IPS DF 19.7 (cell line): ENCODE measurements at places on chromosomes 7 and 10.

GRCh38 chr7:95041031-95041430 lies 133.6 kb downstream of the PPP1R9A start:
- DNase-seq = no peak

DNA sequence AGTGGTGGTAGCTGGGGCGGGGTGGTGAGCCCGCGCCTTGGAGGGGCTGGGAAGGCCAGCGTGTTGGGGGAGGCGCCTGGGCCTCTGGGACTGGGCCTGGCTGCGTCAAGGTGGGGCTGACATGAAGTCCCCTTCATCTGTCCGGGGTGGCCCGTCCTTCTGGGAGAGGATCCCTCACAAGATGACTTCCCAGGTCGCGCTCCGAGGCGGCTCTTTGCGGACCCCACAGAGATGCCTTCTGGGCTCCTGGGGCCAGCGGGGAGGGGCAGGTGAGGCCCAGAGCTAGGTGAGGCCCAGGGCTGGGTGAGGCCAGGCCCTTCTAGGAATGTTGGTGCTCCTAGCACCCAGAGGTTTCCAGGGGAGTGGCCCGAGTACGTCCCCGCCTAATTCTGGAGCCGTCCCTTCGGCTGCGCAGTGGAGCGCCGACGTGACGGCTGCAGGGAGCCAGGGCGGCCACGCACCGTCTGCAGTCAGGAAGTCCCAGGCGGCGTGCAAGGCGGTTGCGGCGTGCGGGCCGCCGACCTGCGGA lies 58.2 kb upstream of the NUPR2 start:
- no peak for DNase-seq

DNA sequence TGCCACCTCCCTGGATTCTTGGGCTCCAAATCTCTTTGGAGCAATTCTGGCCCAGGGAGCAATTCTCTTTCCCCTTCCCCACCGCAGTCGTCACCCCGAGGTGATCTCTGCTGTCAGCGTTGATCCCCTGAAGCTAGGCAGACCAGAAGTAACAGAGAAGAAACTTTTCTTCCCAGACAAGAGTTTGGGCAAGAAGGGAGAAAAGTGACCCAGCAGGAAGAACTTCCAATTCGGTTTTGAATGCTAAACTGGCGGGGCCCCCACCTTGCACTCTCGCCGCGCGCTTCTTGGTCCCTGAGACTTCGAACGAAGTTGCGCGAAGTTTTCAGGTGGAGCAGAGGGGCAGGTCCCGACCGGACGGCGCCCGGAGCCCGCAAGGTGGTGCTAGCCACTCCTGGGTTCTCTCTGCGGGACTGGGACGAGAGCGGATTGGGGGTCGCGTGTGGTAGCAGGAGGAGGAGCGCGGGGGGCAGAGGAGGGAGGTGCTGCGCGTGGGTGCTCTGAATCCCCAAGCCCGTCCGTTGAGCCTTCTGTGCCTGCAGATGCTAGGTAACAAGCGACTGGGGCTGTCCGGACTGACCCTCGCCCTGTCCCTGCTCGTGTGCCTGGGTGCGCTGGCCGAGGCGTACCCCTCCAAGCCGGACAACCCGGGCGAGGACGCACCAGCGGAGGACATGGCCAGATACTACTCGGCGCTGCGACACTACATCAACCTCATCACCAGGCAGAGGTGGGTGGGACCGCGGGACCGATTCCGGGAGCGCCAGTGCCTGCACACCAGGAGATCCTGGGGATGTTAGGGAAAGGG lies 913 bp downstream of the NPY start:
- DNase-seq = no peak

DNA sequence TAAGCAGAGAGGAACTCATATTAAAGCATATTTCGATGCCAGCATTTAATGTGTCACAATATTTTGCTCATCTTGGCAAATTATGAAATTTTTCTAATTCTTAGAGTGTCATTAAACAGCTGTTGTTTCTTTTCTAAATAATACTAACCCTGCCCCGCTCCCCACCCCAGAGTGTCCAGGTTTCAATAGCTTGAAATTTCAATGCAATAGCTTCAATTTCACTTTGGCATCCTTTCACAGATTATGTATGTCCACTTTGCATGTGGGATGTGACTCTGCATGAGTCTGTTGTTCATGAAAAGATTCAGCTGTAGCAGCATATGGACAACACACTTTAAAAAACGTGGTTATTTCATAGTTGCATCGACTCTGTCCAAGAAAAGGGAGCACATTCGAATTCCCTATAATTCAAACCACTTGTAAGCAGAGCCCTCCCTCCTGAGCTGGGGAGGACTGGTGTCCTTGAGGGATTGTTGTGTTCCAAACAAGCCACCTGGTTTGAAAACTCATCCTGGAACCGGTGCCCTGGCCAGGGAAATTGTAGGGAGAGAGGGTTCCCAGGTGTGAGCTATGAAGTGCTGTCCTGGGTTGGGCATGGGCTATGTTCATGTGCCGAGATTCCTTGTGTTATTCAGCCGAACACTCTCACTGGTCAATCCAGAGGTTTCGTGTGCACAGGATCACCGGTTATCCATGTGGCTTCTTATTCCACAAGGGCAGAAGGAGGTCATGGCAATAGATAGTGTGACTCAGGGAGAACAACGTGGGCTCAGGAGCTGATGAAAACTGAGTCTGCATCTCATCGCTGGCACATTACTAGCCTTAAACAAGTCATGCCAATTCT lies 64.6 kb upstream of the CREB5 start:
- DNase-seq = no peak

- no peak for DNase-seq
Measured at GRCh38 chr10:126599949-126600682, 70.4 kb downstream of the C10orf90 start.

- DNase-seq = no peak
Measured at GRCh38 chr10:80737209-80737608, 199.5 kb downstream of the SH2D4B start.

DNA sequence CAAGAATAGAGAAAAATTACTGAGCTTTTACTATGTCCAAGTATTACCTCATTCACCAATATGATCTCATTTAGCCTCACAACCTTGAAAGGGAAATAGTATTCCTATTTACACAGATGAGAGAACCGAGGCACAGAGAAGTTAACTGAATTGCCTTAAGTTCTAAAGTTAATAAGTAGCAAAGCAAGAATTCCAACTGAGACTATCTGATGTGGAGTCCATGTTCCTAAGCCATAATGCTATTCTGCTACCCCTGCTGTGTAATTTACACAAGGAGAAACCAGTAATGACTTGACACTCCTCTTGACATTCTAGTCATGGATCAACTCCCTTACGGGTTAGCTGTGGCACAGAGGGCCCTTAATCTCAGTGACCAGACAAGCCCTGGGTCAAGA lies 60.7 kb downstream of the ABCB4 start:
- no peak for DNase-seq

- no peak for DNase-seq
Measured at GRCh38 chr10:124194199-124194824, 100.9 kb upstream of the CHST15 start.

DNA sequence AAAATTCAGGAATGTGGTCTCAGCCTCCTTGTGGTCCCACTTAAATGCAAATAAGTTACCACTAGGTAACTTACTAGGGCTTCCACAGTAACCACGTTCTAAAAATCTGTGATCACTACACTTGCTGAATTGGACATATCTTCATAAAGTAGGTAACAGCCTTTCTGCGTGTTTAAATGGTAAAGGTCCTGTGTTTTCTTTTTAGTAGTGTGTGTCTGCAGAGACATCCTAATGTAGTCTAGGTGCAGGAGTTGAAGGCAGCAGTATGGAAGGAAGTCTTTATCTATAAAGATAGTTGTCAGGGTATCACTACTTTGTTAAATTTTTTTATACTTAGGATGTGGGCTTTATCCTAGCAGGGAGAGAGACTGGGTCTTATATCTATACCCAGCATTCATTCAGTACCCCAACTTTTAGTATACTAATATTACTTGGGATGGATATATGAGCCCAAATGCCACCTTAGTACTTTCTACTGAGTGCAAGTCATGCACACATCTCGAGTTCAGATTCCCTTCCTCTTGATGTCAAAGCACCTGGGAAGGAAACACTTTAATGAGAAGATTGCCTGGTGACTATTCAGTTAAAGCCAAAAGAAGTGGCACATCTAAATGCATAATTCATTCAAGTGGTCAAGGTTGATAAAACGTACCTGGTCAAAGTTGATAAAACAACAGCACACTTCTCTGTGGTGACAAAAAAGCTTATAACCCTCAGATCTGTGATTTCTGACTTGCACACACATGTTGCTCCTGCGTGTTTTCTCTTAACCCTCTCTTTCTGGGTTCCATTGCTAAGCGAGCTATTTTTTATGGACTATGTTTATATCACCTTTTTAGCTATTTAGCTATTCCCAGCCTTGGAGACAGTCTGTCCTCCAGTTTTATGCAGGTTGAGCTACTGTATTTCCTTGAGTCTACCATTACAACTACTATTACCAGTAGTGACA lies 281.1 kb upstream of the DKK1 start:
- DNase-seq = no peak

- DNase-seq = no peak
Measured at GRCh38 chr7:78218876-78219275, 420.3 kb downstream of the PHTF2 start.

GRCh38 chr10:30505543-30506298 lies 71.7 kb downstream of the MAP3K8 start:
- DNase-seq = no peak

- DNase-seq = no peak
Measured at GRCh38 chr10:130929422-130930325, 381.8 kb downstream of the TCERG1L start.

DNA sequence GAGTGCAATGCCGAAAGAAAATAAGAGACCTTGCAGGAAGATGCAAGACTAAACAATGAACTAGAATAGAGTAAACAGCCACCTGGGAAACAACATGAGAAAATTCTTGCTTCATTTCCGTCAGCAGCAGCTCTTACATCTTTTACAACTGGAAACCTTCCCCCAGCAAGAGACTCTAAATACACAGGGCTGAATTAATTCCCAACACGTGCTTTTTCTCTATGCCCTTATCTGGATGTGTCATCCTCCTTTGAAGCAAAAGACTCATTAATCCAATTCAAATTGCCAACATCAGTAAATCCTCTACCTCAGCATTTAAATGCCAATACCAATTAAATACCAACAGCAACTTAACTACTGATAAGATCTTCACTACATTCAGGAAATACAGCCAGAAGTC lies 99.0 kb upstream of the PDE1C start:
- no peak for DNase-seq

- DNase-seq = peak; percentile 40
Measured at GRCh38 chr10:91635401-91636400, 2.8 kb upstream of the PPP1R3C start.

DNA sequence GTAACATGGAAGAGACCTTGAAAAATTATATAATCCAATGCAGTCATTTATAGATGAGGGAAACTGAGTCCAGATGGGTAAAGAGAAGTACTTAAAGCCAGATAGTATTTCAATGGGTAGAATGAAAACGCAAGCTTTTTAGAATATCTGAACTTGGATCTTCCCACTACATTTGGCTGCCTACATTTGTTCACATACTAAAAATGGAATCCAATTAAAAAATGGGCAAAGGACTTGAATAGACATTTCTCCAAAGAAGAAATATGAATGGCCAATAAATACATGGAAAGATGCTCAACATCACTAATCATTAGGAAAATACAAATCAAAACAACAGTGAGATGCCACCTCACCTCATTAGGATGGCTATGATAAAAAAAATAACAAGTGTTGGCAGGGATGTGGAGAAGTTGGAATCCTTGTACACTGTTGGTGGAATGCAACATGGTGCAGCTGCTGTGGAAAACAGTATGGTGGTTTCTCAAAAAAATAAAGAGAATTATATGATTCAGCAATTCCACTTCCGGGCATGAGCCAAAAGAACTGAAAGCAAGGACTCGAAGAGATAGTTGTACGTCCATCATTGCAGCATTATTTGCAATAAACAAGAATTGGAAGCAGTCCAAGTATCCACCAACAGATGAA lies 188.0 kb downstream of the FRMD4A start:
- no peak for DNase-seq

DNA sequence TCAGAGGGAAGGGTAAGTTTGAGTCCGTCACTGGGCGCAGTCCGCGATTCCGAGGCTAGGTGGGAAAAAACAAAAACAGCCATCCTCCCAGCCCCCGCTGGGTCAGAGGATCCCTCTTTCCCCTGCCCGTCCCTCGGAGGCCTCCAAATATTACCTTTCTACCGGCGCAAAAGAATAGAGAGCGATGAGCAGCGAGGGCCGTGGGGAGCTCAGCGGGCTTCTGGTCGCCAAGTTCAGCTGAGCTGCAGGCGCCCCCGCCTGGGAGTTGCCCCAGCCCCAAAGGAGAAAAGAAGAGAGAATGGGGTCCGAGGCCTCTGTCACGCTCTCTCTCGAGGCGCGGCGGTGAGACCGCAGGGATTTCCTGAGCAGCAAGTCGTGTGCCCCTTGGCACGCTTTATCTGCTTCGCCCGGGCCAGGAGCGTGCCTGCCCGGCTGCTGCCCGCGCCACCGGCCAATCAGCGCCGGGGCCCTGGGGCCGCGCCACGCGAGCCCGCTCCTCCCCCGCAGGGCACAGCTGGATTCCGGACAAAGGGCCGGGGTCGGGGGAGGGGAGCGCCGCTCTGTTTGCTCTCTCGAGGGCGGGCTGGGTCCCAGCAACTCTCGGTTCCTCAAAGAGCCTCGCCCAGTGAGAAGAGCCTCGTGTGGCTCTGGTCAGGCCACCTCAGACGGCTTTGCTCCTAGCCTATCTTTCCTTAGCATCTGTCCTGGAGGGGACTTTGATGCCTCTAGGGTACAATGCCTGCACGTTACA lies at the start of gene NEUROG3:
Gene NEUROG3, minus strand, starts transcription at position 367 of the 751 bp plus-strand sequence. CDS start 379 bp downstream, outside the sequence.
- no peak for DNase-seq

DNA sequence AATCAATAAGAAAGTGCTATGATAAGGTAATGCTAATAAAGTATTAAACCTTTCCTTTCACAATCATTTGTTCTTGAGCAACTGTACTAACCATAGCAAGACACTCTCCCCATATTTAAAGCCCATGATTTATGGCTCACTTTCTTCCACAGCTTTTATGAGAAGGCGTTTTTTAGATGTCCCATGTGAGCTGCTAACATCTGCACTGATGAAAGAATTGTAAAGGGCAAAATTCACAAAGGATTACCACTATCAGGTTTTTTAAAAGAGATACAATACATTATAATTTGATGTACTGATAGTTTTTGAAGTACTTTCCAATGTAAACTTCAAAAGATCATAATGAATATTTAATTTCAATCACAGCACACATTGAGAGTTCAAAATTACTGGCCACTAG lies 75.7 kb downstream of the RNLS start:
- DNase-seq = no peak

GRCh38 chr10:129952378-129953118 lies 11.5 kb downstream of the EBF3 start:
- no peak for DNase-seq

GRCh38 chr7:14936554-14936953 lies 34.0 kb upstream of the DGKB start:
- no peak for DNase-seq
